Stromal cell of bone marrow (primary cell): ENCODE measurements at places on chromosomes 6 and 20.

DNA sequence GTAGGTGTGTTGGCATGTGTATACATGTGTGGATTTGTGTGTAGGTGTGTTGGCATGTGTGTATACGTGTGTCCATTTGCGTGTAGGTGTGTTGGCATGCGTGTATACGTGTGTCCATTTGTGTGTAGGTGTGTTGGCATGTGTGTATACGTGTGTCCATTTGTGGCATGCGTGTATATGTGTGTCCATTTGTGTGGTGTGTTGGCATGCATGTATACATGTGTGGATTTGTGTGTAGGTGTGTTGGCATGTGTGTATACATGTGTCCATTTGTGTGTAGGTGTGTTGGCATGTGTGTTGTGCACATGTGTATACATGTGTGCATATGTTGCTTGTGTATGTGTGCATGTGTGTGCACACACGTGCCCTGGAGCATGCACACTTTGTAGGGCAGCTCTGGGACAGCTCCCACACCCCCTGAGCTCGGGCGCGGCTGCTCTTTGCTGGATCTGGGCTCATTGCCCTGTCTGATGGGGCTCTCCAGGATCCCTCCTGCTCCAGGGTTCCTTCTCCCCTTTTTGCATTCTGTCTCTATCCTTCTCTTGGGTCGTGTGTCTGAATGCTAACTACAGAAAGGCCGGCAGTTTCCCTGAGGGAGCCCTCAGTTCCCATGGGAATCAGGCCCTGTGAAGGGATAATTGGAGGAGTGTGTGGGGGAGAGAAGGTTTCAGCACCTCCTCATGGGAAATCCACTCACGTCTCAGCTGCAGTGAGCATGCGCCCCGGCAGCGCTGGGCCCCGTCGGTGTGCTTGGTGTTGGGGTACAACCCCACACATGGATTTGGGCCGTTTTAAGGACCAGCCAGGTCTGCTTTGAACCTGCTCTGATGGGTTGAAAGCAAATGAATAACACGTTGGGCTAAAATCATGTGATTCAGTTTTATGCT, 102.0 kb downstream of the ERMARD start:
- DNase-seq: no peak

GRCh38 chr20:60993433-60994044, 258.5 kb upstream of the CDH4 start:
- DNase-seq: no peak

- DNase-seq: no peak
Measured at GRCh38 chr6:138648127-138648526, 125.4 kb upstream of the CCDC28A start.

GRCh38 chr6:3290931-3291211, 32.1 kb downstream of the PSMG4 start:
- DNase-seq: no peak

DNA sequence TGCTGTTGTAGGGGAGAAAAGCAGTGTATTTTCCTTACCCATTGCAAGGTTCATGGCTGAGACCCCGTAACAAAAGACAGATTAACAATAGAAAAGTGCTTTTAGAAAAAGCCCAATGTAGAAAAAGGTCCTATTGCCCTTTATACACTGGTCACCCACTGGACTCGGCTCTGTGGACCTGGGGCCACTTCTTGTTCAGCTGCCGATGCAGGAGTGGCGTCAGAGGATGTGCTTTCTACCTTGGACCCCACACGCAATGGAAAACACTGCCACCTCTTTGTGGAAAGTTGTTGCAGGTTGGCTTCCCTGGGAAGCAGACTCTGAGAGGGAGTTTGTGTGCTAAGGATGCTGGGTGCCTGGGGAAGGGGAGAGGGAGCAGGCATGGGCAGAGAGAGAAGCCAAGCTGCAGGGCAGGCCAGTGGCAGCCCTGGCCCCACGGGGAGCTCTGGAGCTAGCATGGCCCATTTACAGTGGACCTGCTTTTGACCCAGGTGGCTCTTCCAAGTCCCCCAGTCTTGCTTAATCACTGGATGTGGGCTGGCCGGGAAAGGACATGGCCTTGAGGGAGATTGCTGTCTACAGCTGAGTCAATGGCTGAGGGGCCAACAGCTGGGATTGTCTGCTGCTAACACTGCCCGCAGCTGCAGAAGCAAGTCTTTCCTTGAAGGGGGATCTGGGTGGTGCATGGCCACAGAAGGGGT, 142.9 kb downstream of the CDC5L start:
- no peak for DNase-seq

DNA sequence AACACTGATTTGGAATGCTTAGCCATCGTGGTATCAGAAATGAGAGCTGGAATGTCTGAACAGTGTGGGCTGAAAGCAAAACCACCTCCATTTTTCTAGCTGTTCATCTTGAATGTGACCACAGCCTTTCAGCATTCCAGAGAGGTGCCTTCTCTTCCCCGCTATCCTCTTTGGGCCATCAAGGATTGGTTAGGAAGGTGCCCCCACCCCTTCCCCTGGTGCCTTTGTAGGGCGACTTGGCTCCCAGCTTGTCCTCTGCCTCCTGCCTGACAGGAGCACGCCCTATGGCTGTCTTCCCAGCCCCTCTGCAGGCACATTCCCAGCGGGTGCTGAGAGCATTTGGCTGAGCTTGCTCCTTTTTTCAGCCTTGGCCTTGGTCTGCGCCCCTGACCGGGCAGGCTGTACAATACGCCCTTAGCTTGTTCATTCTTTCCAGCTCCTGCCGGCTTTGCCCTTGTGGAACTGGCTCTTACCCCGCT, 97.5 kb downstream of the ARMC2 start:
- peak; percentile 80 for DNase-seq

DNA sequence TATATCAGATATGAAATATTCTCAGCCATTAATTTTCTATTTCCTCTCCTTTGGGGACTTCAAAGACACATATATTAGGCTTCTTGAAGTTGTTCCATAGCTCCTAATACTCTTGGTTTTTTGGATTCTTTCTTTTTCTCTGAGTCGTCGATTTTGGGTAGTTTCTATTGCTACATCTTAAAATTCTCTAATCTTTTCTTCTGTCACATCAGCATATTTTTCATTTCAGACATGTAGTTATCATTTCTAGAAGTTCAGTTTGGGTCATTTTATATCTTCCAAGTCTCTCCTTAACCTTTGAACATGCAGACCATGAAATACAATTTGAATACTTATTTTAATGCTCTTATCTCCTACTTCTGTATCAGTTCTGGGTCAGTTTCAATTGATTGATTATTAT, 38.9 kb upstream of the SCRT2 start:
- DNase-seq: no peak

GRCh38 chr20:31842471-31843157, 2.8 kb downstream of the FOXS1 start:
- DNase-seq: no peak

GRCh38 chr20:25867776-25868649, 171.4 kb upstream of the ZNF337 start:
- DNase-seq: peak; percentile 48

DNA sequence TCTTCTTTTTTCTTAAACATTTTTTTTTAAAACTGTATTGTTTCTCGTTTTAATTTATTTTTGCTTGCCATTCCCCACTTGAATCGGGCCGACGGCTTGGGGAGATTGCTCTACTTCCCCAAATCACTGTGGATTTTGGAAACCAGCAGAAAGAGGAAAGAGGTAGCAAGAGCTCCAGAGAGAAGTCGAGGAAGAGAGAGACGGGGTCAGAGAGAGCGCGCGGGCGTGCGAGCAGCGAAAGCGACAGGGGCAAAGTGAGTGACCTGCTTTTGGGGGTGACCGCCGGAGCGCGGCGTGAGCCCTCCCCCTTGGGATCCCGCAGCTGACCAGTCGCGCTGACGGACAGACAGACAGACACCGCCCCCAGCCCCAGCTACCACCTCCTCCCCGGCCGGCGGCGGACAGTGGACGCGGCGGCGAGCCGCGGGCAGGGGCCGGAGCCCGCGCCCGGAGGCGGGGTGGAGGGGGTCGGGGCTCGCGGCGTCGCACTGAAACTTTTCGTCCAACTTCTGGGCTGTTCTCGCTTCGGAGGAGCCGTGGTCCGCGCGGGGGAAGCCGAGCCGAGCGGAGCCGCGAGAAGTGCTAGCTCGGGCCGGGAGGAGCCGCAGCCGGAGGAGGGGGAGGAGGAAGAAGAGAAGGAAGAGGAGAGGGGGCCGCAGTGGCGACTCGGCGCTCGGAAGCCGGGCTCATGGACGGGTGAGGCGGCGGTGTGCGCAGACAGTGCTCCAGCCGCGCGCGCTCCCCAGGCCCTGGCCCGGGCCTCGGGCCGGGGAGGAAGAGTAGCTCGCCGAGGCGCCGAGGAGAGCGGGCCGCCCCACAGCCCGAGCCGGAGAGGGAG, 580 bp downstream of the VEGFA start:
- DNase-seq: no peak

- peak; percentile 5 for DNase-seq
Measured at GRCh38 chr6:98839781-98840361, 5.5 kb downstream of the POU3F2 start.
